ENCODE measurements at places on chromosomes 5 and 9. TPM values are rescaled to one million over a fixed set of nuclear protein-coding genes. Genes with fewer than 3 reads are reported as not detected.

DNA sequence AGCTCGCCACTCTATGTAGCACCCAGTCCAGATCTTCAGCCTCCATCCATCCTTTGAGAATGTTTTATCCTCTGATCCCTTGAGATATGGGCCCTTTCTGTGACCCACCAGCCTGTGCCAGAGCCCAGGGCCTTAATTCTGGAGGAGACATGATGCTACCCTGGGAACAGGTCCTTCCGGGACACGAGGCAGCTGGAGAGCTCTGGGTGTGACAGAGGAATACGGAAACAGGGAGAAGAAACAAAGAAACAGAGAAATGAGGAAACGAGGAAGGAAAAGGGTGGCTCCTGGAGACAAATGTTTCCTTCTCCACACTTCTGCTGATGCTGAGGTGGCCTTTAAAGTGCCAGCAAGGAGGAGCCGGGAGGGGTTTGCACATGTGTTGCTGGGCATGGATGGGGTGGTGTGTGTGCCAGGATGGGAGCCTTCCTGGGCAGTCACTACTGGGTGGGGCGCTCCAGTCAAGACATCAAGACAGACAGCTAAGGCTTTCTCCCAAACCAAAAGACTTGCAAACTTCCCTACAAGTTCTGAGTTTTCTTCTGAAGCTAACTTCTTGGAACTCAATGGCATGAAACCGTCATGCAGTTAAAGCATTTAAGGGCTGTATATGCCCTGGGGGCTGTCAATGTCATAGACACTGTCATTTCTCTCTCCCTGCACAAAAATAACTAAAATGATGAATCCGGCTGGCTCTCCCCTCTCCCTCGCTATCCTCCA, 22.8 kb upstream of the MARCHF6 start:
- peak; percentile 53 for DNase-seq

SLC6A7 gene
- total RNA-seq, result not detected

GRIN3A gene
- 0.08 TPM for total RNA-seq

DNA sequence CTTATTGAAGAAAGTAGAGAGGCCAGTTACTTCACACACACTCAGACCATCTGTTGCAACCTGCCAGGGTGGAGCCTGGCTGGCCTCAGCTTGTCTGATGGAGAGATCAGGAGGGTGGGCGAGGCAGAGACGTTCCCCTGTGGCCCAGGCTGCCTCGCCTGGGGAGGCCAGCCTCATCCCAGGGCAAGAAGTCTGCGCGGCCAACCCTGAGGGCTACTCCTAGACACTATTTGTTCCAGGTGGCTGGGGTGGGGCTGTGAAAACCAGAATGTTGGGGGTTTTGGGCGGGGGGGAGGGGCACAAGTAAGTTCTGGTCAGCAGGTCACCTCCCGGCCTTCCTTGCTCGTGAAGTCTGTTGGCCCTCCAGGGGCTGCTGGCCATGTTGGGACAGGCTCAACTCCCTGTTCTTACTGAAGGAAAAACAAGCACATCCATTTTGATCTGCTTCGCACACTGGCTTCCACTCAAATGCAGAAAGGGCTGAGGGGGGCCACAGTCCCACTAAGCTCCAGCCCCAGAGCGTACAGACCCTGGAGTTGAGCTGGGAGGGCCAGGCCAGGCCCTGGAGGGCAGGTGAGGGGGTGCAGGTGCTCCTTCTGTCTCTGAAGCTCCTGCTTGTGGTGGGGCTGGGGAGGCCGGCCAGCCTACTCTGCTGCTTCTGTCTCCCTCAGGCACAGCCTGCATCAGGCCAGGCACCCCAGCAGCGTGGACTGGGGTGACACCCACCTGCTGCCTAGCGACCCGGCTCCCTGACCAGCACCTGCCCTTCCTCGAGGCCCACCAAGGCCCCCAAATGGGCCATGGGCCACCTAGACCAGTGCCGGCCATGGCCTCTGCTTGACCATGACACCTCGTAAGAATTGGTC, 46.6 kb downstream of the SECISBP2 start:
- peak; percentile 39 for DNase-seq

DNA sequence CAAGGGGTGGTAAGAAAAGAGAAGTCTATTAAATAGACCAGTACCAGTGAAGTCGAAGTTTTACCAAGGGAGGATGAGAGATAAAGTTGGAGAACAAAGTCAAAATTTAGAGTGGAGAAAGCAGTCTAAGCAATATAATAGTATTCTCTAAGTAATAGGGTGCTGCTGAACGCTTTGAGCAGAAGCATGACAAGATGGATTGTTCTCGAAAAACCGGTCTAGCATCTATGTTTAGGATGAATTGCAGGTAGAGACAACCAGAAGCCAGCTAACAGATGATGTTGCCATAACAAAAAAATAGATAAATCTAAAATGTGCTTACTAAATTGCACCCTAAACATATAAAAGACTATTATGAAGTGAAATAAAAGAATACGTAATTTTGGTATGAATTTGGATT, 237.0 kb downstream of the PRELID2 start:
- no peak for DNase-seq

GRCh38 chr9:22240619-22241018, 206.0 kb upstream of the DMRTA1 start:
- DNase-seq, result no peak

GRCh38 chr5:52627740-52628139, 160.0 kb upstream of the ITGA1 start:
- DNase-seq, result no peak

- peak; percentile 46 for DNase-seq
These were observed 509 bp downstream of the LVRN start for GRCh38 chr5:115962565-115963402.

DNA sequence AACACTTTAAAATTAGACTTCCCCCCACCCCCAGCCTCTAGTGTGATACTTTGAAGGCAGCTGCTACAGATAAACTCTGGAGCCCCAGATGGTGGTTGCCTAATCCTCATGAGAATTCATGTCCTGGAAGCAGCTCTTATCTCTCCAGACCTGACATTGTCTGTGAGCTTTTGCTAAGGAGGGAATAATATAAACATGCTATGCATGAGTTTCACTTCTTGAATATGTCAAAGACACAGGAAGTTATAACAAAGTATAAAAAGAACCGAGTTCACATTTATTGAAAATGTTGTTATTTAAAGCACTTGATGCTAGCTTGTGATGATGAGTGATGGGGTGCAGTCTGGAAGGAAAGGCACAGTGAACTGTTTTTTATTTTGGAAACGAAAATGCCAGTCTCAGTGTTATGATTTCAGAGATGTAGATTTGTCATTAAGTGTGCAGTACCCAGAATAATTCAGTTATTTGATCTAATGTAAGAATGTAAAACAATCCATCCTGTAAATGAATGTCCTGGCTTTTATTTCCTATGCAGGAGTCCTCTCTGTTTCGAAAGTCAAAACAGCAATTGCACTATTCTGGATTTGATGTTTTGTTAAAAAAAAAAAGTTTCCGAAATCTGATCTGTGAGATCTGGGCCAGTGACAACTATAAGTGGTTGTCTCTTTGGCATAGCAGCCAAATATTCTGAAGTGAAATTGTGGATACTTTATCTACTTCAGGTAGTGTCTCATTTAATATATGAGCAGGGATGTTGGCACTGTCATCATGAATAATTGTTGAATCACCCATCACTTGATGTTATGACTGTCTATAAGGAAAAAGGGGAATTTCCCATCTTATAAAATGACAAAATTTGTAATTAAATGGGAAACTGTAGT, 77.0 kb downstream of the ZCCHC7 start:
- no peak for DNase-seq

DNA sequence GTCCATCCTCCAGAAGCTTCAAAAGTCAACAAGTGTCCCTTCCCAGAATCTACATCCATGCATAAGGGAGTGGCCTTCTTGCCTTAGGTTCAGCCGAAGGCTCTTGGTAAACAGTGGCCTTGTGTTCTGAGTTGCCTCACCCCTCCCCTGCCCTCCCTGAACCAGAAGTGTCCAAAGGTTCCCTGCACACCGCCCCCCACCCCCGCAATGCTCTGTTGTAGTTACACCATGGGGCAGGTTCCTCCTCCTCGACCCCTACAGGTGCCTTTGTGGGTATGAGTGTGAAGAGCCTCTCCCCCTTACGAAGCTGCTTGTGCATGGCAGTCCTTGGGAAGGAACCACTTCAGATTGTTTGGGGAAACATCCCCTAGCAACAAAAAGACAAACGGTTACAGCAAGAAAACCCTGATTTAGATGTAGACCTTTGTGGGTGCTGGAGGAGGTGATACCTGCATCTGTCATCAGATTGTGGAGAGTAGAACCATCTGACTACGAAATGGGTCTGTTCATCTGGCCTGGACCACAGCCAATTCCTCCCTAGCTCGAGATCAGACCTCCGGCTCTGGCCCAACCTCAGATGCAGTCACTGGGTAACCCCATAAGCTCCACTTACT, 7.1 kb downstream of the SPACA9 start:
- no peak for DNase-seq

GRCh38 chr5:175772747-175773533, 98.4 kb upstream of the CPLX2 start:
- no peak for DNase-seq

GRCh38 chr5:153222936-153223335, 267.5 kb upstream of the GRIA1 start:
- no peak for DNase-seq

DNA sequence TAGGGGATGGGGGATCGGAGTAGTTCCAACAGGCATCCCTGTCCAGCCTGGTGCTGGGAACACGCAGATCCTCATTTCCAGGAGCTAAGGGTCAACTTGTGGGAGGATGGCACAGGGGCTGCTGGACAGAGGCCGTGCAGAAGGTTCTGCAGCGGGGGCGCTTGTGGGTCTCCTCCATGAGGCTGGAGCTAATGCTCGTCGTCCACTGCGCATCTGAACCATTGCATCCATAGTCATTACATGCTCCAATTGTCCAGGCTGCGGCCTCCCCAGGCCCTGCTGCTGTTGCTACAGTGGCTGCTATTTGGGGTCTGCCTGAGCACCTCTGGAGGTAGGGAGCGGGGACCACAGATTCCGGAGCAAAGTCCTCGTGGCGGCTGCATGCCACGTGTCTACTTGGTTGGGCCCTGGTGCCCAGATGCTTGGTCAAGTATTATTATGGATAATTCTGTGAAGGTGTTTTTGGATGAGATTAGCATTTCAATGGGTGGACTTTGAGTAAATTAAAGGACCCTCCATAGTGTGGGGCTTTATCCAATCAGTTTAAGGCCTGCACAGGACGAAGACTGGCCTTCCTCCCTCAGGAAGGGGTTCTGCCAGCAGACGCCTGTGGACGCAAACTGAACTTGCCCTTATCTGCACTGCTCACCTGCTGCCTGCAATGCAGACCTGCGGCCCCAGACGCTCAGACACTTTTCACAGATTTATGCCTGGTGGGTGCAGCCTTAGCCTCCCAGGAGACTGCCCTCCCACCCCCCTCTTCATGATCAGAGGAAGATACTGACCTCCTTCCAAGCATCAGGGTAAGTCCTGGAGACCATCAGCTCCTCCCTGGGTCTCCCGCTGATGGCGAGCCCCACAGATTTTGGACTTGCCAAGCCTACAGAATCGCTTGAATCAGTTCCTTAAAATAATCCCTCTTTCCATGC, 127.5 kb upstream of the IRX4 start:
- no peak for DNase-seq

DNA sequence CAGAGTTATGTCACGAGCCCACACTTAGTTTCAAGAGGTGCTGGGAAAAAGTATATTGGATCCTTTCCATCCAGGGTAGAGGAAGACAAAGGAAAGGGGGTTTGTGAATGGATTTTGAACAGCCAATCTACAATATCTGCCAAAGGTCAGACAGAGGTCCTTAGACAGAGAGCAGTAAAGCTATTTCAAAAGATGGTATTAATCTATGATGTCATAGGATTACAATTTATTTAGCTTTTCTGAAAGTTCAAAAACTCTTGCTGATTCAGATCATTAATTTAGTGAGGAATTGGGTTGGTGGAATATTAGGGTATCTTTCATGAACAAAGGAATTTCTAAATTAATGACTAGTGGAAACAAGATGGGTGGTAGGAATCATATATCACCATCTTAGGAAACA, 126.9 kb downstream of the NTRK2 start:
- no peak for DNase-seq

DNA sequence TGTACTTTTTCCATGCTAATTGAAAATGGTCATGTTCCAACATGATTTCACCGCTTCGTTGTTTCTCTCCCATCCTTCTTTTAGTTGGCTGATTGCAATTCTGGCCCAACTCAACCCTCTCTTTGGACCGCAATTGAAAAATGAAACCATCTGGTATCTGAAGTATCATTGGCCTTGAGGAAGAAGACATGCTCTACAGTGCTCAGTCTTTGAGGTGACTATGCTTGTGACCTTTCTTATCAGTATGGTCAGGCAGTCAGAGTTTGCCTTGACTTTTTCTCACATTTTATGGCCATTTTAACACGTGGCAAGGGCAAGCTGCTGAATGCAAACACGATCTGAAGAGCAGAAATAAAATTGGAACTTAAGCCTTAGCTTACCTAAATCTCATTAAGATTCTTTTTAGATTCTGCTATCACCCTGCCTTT, 36.0 kb upstream of the CREBRF start:
- no peak for DNase-seq

PCDHB15 gene
- total RNA-seq, result 0.38 TPM

GRCh38 chr5:166276006-166276405, 2015.4 kb upstream of the WWC1 start:
- DNase-seq, result no peak

DNA sequence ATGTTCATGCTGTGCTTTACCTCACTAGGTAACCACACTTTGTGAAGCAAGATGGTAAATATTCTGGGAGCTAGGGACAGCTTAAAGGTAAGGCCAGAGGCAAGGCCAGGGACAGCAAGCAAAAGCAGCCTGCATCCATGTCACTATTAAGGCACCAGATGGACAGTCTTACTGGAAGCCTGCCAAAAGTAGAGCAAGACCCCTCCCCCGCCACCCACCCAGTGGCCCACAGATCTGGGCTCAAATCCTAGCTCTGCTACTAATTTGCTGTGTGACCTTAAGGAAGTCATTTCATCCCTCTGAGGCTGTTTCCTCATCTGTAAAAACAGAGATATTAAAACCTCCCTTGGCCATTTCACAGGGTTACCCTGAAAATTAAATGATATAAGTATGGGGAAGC, 13.2 kb upstream of the ERMP1 start:
- no peak for DNase-seq

DNA sequence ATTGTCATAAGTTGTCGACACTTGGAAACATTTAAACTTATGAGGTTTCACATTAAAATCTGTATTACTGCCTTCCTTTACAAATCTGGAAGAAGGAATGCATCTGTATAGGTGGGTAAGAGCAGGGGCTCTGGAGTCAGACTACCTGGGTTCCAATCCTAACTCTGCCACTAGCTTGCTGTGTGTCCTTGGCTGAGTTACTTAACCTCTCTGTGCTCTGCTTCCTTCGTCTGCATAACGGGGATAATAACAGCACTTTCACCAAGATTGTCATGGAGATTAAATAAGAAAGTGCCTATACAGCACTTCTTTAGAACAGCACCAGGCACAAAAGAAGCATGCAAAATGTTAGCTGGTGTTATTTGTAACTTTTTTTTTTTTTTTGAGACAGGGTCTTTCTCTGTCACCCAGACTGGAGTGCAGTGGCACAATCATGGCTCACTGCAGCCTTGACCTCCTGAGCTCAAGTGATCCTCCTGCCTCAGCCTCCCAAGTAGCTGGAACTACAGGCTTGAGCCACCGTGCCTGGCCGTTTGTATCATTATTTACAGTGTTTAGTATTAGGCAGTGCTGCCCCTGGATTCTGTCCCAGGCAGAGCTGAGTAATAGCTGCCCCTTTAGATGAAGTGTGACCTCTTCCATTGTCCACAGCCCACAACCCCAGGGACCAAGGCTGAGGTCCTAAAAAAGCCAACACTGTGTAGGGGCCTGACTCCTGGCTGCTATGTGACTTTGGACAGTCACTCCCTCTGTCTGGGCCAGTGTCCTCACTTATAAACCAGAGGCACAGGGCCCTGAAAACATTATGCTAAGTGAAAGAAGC, 25.4 kb upstream of the TTLL11 start:
- no peak for DNase-seq

PCAT7 gene
- 2.2 TPM for total RNA-seq

GLDC gene
- total RNA-seq, result 112 TPM
